ENCODE measurements at places on chromosomes 13 and 19.

- peak; percentile 20 for DNase-seq
These were observed 2.0 kb downstream of the SPART start for GRCh38 chr13:36344173-36344572.

GRCh38 chr19:27393591-27393990 lies 1819.4 kb downstream of the UQCRFS1 start:
- no peak for DNase-seq

- no peak for DNase-seq
These were observed 23.9 kb downstream of the PIBF1 start for GRCh38 chr13:72805676-72806346.

DNA sequence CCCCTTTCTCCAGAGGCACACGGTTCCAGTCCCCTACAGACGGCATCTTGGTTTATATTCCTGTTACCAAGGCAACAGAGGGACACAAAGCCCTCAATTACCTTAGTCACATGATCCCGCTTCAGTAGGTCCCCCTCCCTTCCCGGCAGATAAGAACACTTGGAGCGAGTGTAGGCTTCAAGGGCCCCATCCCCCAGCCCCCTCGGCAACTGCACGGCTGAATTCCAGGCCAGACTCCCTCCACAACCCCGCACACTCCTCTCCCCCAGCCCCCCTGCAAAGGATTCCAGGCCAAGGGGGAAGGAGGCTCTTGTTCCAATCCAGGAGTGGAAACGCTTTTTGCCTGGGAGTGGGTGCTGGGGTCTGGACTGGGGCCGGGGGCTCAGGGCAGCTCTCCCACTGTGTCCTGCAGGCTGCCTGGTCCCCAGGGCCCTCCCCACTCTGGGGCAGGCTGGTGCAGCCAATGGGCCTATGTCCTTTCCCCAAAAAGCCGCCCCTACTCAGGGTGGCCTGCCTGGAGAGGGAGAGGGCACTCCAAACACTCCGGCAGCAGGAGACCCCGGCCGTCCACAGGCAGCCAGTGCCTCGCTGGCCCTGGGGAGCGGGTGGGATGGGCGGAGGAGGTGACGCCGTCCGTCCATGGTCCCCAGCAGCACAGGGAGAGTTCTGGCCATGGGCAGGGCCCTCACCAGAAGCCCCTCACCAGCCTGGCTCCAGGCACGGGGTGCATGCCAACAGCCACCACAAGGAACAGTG lies 62.6 kb downstream of the MLLT1 start:
- DNase-seq: no peak

GRCh38 chr19:13691569-13692435 lies 72.5 kb upstream of the MRI1 start:
- no peak for DNase-seq

GRCh38 chr19:52961981-52962380 lies 700 bp downstream of the ZNF816 start:
- DNase-seq: no peak

DNA sequence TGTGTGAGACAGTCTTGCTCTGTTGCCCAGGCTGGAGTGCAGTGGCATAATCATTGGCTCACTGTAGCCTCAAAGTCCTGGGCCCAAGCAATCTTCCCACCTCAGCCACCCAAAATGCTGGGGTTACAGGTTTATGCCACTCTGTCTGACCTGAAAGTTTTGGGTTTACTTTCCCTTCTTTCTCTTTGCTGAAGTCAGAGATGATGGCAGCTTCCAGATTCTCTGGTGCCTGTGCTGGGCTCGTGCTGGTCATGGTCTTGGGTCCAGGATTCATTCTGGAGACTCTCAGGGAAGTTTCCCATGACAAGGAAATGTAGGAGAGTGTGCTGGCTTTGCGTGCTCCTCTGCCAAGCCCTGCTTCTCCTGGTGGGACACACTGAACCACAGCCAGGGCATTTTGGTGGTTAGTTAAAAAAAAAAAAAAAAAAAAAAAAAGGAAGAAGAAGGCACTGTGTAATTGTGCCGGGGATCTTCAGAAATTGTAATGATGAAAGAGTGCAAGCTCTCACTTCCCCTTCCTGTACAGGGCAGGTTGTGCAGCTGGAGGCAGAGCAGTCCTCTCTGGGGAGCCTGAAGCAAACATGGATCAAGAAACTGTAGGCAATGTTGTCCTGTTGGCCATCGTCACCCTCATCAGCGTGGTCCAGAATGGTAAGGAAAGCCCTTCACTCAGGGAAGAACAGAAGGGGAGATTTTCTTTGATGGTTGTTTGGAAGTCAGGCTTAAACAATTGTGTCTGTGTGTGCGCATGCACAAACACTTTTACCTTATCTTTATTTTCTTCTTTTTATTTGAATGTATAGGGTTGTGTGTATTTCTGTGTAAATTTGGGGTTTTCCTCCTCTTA lies at the start of gene ALOX5AP:
ALOX5AP (plus strand) TSS at position 519 of the 847 bp plus-strand sequence; CDS start at position 582, 63 bp downstream.
- DNase-seq: peak; percentile 33

- DNase-seq: no peak
These were observed 193.7 kb downstream of the ZNF737 start for GRCh38 chr19:20371911-20372310.

DNA sequence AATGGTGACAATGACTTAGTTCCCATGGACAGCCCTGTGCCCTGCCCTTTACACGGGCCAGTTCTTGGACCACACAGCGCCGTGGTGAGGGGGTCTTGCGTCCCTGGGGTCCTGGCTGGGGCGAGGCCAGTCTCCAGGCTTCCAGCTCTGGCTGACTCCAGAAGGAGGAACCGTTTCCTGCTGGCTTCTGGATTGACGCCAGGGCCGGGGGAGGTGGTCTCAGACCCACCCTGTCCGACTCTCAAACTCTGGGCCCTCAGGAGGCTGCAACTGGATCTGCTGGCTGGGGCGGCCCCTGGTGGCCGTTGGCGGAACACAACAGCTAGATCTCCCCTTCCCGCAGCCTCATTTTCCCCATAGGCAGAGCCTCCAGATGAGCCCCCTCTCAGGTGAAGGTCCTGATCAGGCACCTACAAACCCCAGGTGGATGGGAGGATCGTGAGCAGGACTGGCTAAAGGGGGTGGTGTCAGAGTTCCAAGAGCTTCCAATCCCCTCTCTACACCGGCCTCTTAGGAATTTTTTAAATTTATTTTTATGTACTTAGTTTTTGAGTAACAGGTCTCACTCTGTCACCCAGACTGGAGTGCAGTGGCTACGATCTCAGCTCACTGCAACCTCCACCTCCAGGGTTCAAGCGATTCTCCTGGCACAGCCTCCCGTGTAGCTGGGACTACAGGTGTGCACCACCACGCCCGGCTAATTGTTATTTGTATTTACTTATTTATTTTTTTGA lies 8.0 kb downstream of the CCDC194 start:
- peak; percentile 87 for DNase-seq

Measured in stomach (tissue), 19 donors.